ENCODE measurements at places on chromosomes 11 and 22.

DNA sequence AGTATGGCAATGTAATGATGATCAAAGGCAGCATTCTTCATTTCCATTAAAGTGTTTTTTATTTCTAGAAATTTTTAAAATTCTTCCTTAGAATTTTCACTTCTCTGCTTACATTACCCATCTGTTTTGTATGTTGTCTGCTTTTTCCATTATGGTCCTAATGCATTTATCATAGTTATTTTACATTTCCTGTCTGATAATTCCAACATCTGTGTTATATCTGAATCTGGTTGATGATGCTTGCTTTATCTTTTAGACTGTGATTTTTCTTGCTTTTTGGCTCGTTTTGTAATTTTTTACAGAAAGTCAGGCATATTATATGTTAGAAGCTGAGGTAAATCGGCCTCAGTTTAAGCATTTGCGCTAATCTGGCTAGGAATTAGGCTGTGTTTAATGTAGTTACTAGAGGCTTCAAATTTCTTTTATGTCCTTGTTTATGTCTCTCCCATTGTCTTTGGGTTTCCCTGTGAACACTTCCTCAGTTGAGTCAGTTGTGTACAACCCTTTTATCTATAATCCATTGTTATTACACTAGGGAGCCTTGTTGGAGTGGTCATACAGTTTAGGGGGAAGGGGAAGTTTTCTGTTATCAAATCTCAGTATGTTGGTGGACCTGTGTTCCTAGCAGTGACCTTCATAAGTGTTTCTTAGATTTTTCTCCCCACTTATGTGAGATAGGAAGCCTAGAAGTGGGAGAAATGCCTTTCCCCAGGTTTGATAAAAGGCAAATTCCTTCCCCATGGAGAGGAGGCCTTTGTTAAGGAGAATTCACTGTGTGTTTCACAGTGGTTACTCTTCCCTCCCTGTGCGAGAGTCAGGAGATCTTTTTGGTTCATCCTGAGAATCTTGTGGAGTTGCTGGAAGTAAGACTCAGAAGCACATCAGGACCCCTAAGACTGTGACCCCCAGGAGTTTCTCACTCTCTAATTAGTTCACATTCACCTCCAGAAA, 437.5 kb downstream of the INSC start:
- no peaks in the 10 kb centered on the region for H3K4me1 ChIP-seq
- H3K27me3 ChIP-seq, result no peaks in the 10 kb centered on the region
- H3K36me3 ChIP-seq, result no peaks in the 10 kb centered on the region
- DNase-seq, result no peak
- no peak overlapping the region for H3K27ac ChIP-seq

GRCh38 chr11:128086794-128087193, 500.6 kb downstream of the ETS1 start:
- H3K27me3 ChIP-seq, result no peaks in the 10 kb centered on the region
- H3K4me1 ChIP-seq, result peaks cover 18% of the 10 kb centered on the region

DNA sequence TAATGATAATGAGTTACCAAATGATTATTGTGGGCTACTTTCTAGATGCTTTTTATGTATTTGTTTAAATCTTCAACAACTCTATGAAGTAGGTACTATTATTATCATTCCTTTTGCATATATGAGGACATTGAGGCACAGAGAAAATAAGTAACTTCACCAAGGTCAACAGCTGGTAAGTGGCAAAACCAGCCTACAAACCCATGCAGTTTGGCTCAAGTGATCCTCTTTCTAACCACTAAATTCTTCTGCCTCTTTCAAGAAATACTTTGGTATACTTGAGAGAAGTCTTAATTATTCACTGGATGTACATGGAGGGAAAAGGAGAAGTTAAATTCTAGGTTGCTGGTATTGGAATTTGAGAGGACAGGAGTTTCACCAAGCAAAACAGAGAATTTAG, 495.2 kb upstream of the CADM1 start:
- no peak overlapping the region for H3K27ac ChIP-seq
- H3K27me3 ChIP-seq, result no peaks in the 10 kb centered on the region
- H3K4me1 ChIP-seq, result no peaks in the 10 kb centered on the region
- no peaks in the 10 kb centered on the region for H3K36me3 ChIP-seq

GRCh38 chr22:32158712-32159533, at the start of gene C22orf42:
TSS of gene C22orf42 (minus strand) at chr22:32159303. CDS start at chr22:32159215, 88 bp downstream.
- H3K27ac ChIP-seq, result no peak within 1 kb of the TSS
- no peaks in the 10 kb centered on the region for H3K27me3 ChIP-seq
- H3K4me3 ChIP-seq, result no peak within 1 kb of the TSS
- H3K4me1 ChIP-seq, result no peaks in the 10 kb centered on the region
- no peak for DNase-seq
- H3K36me3 ChIP-seq, result no peaks in the 10 kb centered on the region
